ENCODE measurements at places on chromosomes 2 and 18. TPM values are rescaled to one million over a fixed set of nuclear protein-coding genes. Genes with fewer than 3 reads are reported as not detected.

DNAH7 gene
- total RNA-seq: 0.33 TPM

GRCh38 chr18:6401687-6402086, 13.0 kb downstream of the L3MBTL4 start:
- no peak for DNase-seq

GRCh38 chr2:1751767-1752725, 7.7 kb upstream of the PXDN start:
- DNase-seq: no peak

GRCh38 chr2:167237478-167237877, 349.2 kb downstream of the XIRP2 start:
- DNase-seq: no peak

ITGB6 gene
- 0.33 TPM for total RNA-seq

Measured in thymus (tissue), 14 donors.